T47D (cell line): ENCODE measurements at places on chromosomes 13 and 19.

DNA sequence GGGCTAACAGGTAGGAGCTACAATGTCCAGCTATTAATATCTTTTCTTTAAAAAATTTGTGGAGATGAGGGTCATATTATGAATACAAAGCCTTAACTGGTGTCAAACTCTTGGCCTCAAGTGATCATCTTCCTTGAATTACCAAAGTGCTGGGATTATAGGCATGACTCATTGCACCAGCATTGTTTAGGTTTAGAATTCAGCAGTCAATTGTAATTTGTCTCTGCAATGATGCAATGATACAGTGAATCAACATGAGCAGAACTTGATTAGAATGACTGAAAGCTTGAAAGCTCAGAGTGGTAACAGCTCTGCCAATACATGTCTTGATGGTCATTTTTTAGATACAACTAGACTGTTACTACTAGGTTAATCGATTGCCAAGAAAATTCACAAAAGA, 752.8 kb upstream of the MIR17HG start:
- DNase-seq = no peak

- no peak for DNase-seq
These were observed 79.9 kb upstream of the TMTC4 start for GRCh38 chr13:100754459-100754858.

- DNase-seq = no peak
These were observed 103.9 kb downstream of the GGACT start for GRCh38 chr13:100484702-100485101.

DNA sequence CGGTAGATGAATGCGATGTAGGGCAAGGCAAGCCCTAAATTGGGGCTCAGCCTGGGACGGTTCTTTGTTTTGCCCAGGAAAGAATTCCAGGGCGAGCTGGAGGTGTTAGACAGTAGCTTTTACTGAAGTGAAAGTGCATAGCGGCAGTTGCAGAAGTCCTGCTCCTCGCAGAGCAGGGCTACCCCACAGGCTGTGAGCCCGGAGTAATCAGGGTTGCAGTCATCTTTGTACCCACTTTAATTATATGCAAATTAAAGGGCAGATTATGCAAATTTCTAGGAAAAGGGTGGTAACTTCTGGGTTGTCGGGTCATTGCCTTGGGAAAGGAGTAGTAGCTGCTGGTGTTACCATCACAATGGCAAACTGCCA, 30.5 kb downstream of the VAV1 start:
- no peak for DNase-seq

- DNase-seq = no peak
These were observed 1309.4 kb upstream of the SLC10A2 start for GRCh38 chr13:104375614-104376013.

GRCh38 chr19:31310432-31311133, 38.7 kb downstream of the TSHZ3 start:
- no peak for DNase-seq

DNA sequence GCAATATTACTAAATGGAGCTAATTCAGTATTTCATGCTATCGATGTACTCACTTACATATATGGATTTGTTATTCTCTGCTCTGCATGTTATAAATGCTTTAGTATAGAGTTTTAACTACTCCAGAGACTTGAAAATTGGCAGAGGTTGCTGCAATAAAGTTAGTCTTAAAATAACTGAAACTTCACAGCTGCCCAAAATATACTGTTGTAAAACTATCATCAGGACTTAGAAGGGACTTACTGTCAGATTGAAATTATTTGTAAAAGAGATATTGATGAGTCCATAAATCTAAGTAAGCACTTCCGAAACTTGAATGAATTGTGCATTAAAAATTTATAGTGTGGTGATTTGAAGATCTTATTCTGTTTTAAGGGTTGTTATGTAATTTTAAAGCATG, 1178.2 kb upstream of the PCDH20 start:
- no peak for DNase-seq

- peak; percentile 4 for DNase-seq
These were observed 11.3 kb downstream of the ZNF571 start for GRCh38 chr19:37583340-37583739.

- DNase-seq = no peak
These were observed 10.3 kb downstream of the CELF5 start for GRCh38 chr19:3234800-3235199.

DNA sequence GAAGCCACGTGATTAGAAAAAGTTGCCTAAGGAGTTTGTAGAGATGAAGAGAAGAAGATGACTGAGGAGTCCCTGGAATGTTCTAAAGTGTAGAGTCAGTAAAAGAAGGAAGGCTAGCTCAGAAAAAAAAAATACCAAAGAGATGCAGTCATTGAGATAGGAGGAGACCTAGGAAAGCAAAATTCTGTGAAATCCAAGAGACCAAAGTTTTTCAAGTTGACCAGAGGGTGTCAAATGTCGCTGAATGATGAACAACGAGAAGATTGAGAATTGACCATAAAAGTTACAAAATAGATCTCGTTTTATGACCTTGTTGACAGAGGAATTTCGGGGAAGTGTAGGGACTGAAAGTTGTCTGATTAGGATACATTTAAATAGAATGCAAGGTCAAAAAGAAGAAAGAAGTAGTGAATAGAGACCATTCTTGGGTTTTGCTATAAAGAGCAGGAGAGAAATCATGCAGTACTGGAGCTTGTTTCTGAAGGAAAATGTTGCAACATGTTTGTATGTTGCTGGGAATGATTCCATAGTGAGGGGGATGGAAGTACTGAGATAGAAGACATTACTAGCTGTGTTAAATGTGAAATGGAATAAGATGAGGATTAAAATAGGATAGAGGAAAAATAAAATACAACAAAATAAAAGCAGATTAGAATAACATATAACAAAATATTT, 30.2 kb upstream of the HTR2A start:
- DNase-seq = no peak

DNA sequence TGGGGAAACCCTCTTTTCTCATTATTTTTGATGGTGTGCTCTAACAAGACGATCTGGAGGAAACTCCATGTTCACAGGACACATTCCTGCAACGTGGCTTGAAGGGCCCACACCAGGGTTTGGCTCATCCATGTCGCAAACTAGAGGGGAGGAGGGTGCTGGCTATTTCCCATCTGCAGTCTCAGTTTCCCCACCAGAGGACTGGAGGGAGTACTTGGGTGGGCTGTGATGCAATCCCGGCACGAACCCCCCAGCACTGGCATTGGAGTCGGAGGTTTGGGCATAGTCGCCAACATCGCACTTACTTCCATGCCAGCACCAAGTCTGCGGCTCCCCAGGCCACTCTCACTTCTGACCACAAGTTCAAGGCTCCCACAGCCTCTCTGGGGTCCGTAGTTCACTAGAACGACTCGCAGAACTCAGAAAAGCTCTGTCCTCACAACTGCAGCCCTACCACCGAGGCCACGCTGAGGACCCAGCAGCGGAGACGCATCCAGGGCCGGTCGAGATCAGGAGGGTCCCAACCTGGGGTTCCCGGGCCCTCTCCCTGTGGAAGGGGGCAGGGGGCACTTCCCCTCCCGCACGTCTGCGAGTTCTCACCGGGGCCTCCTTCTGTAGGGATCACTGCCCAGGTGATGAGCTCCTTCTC, 165.6 kb upstream of the SOX1 start:
- no peak for DNase-seq

GRCh38 chr19:51457351-51458013, 772 bp downstream of the SIGLEC8 start:
- DNase-seq = no peak

- DNase-seq = no peak
These were observed 6.6 kb downstream of the ATG4D start for GRCh38 chr19:10550336-10550735.

DNA sequence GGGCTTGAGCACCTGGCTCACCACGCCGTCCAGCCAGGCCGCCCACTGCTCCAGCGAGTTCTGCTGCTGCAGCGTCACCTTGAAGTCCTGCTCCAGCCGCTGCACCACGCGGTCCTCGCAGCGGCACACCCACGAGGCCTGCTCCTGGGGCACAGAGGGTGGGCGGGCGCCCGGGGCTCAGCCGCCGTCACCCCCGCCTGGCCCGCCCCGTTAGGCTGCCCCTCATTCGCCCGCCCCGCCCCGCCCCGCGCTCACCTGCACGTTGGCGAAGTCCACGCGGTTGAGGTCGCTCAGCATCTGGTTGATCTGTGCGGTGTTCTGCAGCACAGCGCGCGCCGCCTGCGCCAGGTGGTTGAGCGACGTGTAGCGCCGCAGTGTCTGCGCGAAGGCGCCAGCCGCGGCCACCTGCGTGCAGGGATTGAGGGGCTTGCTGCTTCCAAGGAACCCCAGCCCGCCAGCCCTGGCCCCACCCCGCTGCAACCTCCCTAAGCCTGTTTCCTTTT, 11.3 kb downstream of the DCAF15 start:
- no peak for DNase-seq

GRCh38 chr13:52387721-52388120, 18.3 kb downstream of the THSD1 start:
- no peak for DNase-seq

GRCh38 chr13:97356592-97356991, 77.4 kb upstream of the RAP2A start:
- DNase-seq = peak; percentile 22

DNA sequence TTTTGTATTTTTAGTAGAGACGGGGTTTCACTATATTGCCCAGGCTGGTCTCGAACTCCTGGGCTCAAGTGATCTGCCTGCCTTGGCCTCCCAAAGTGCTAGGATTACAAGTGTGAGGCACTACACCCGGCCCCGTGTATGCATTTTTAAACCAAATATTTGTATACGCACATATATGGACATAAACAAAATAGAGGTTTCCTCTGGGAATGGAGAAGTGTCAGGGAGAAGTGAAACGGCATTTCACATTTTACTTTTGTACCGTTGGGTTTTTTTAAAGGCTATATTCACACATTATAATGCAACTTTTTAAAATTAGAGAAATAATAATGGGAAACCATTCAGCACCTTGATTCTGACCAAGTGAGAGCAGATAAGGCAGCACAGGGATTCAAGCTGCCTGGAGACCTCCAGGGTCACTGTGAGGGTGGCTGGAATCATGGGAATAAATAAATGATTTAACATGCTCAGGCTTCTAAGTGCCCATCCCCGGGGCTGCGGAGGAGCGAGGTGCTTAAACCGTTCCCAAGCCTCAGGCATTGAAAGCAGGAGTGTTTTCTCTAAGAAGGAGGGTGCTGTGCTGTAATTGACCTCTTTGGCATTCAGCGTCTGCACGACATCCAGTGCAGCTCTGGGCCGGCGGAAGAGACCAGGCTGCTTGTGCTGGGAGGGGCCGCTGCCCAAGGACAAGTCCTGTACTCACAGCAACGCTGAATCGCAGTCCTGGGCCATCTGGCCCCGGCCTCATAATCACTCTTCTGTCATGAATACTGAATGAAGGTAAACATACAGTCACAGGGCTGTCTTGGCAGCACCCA, 24.7 kb downstream of the GPR42 start:
- no peak for DNase-seq

DNA sequence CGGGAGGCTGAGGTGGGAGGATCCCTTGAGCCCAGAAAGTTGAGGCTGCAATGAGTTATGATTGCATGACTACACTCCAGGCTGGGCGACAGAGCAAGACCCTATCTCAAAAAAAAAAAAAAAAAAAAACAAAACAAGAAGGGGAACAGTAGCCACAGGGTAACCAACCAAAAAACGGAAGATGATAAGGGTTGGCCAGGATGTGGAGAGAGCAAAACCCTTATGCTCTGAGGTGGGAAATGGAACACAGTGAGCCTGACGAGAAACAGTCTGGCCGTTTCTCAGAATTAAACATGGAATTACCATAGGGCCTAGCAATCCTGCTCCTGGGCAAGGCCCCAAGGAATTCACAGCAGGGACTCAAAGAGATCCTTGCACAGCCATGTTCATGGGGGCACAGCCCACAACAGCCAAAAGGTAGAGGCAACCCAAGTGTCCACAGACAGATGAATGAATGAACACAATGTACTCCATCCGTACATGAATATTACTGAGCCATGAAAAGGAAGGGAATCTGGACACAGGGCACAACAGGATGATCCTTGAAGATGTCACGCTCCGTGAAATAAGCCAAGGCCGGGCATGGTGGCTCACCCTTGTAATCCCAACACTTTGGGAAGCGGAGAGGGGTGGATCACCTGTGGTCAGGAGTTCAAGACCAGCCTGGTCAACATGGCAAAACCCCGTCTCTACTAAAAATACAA, 11.3 kb downstream of the NMRK2 start:
- DNase-seq = no peak

DNA sequence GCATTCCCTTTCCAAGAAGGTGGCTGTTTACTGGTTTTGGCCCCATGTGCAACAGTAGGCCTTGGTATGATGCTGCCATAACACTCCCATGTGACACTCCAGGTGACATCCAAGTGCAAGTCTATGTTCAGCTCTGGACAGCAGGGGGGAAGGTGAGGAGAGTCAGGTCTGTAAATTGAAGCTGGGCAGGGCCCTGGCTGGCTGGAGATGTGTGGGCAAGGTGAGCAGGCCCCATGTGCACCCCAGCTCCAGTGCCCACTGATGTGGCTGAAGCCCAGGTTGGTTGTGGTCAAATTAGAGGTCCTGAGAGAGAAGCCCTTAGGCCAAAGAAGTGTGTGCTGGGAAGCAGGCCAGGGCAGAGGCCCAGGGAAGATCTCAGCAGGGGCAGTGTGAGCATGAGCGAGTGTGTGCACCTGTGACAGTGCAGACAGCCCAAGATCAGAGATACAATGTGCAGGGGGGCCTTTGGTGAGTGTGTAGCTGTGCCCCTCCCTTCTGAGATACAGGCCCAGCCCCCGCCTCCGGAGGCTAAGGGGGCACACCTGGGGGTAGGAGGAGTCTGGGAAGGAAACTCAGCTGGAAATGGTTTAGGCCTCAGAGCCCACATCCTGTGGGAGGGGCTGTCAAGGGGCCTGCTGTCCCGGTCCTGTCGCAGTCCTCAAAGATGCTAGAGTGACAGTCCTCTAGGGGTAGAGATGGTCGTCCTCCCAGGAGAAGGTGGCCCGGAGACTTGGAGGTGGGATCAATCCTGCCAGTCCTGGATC, 18.6 kb downstream of the DEDD2 start:
- DNase-seq = no peak

DNA sequence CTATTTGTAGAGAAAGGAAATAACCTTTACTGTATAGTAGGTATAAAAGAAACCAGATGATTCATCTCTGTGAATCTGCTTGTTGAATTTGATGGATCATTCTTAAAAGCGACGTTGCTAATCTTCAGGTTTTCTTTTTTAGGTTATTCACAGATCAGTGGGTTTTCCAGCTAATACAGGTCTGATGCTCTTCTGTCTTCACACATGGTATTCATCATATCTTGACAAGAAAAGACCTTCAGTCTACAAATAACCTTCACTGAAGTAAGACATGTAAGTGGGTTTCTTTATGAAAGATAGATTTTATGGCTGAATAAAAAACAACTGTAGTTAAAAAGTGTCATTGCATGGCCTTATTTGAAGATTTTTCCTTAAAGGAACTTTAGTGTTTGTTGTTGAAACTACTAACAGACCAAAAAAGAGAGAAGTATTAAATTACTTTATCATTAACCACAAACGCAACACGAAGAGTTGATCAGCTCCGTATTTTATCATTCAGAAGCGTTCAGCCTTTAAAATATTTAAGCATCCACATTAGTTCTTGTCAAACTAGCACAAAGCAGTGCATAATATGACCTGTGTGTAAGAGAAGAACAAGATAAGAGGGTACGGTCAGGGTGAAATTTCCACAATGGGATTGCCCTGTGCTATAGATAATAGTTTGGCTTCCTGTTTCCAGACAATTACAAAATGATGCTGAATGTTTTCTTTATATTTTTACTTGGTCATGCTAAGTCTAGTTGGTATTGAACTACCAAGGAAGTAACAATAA, 299.5 kb downstream of the MZT1 start:
- DNase-seq = no peak

- DNase-seq = no peak
These were observed 6.0 kb upstream of the CCNP start for GRCh38 chr19:40232479-40232878.
